ENCODE measurements at places on chromosomes 4 and X.

DNA sequence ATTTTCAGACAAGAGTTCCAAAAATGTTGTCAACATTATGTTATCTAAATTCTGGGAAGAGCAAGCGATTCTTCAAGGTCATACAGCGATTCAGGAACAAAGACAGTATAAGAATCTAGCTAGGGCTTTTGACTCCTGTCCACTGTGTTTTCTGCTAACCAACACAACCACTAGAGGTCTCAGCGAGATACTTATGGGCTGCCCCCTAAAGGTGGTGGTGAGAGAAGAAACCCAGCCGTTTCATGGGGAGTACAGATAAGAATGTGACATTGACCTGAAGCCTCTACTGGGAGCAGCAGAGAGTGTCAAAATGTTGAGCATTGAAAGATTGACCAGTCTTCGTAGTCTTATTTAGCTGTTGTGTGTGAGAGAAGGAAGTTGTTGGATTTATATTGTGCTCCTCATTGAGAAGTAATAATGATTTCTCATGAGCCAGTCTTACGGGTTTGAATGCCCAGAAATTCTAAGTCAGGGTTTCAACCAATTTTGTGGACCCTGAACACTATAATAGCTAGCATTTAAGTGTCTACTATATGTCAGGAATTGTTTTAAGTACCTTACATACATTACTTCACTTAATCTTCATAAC is 168.3 kb downstream of the SPRY1 start:
- DNase-seq = peak; percentile 33

- DNase-seq = no peak
These were observed 48.8 kb downstream of the IGFBP7 start for GRCh38 chr4:57061395-57061794.

GRCh38 chrX:17679820-17680219 is 57.5 kb upstream of the SCML1 start:
- no peak for DNase-seq

GRCh38 chr4:113952452-113953029 is 26.9 kb downstream of the ARSJ start:
- DNase-seq = no peak

DNA sequence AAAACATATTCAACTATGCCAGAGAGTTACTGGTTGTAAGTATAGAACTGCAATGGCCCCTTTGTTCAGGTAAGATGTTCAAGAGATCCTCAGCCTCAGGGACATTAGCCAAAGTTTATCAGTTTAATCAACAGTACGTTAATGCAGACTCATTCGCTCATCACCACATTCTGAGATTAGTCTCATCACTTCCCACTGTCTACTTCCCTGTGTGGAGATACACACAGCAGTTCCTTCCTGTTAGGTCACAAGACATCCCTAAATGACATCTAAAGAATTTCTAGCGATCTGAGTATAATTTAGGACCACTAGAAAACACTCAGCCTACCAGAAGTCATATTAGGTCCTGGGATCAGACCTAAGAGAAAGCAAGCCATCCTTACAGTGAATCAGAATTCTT is 10.4 kb downstream of the SLC10A7 start:
- no peak for DNase-seq

- no peak for DNase-seq
These were observed 133.2 kb downstream of the ARHGAP6 start for GRCh38 chrX:11532291-11533078.

- peak; percentile 83 for DNase-seq
These were observed 181.1 kb downstream of the LARP7 start for GRCh38 chr4:112817933-112818593.

- DNase-seq = peak; percentile 43
These were observed 339 bp downstream of the TBC1D9 start for GRCh38 chr4:140755774-140756318.

DNA sequence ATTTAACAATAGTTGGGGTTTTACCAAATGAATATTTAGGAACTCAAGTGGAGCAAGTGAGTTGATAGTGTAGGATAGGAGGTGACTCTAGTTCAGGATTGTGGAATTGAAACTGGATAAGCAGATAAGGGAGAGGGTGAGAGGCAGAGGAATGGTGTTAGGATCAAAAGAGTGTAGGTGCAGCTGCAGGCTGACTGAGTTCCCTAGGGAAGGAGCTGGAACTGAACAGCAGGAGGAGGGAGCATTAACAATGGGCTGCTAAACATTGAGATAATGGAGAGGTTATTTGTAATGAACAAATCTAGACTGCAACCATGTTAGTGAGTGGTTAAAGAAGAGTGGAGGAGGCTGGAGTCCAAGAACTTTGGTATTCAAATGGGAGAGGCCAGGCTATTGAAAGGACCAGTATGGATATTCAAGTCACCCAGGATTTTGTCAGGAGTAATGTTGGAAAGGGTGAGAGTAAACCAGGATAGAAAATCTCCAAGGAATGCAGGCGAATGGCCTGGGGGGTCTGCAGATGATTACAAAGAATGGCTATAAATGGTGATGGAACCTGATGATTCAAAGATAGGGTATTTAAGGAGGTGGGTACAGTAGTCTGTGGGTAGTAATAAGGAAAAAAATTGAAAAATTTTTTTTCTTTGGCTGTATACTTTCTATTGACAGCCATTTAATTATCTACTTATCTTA is 497.1 kb upstream of the TENM3 start:
- DNase-seq = no peak

GRCh38 chrX:39152106-39152649 is 350.9 kb downstream of the MID1IP1 start:
- DNase-seq = no peak

- no peak for DNase-seq
These were observed 45.4 kb upstream of the MAGEC2 start for GRCh38 chrX:142250502-142250901.

DNA sequence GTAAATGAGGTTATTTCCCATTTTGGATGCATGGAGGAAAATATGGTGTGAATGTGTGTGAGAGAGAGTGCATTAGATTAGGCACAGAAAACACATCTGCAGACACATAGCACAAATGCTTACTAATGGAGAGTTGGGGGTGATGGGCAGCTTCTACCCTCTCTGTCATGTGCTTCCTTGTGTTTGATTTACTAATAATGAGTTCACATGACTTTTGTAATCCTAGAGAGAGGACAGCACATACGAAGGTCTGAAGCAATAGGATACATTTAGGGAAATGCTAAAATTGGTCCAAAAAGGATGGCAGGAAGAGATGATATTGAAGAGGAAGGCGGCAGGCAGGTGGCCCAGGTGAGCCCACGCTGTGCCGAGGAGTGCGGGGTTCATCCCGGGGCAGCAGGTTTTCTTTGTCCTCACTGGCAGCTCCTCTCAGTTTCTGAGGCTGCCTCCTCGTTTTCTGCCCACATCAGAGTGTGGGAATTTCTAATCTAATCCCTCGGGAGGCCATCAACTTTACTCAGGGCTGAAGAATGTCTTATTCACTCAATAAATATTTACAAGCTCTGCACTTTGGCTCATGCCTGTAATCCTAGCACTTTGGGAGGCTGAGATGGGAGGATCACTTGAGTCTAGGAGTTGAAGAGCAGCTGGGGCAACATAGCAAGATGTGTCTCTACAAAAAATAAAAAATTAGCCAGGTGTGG is 15.9 kb upstream of the MAP9 start:
- DNase-seq = no peak

DNA sequence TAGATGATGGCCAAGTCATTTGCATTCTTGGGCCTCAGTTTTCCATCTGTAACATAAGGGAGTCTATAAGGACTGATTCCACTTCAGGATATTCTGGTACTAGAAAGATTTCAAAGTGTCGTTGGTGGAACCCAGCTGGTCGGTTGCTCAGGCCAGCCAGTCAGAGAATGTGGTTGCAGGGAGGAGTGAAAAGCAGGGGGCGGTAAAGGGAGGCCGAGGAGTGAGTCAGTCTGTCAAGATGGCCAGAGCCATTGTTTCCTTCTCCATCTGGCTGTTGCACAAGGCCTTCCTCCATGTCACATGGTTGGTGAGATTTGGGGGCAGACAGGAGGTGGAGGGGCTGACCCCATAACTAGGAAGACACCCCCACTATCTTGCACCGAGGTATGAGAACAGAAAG is 38.2 kb downstream of the STARD8 start:
- DNase-seq = no peak

DNA sequence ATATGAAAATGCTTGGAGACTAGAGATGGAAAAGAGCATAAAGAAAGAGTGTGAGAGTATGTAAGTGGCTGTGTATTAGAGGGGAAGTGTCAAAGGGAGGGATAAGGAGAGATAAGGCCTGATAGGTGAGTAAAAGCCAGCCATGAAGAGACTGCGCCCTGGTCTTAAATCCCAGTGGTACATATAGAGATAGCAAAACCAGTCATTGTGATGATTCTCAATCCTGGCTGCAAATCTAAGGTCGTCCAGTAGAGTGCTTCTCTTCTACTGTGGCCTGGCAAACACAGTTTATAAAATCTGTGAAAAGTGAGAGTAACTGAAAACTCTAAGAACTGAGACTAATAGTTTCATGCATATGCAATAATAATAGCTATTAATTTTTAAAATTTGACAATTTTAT is 86.9 kb downstream of the MAB21L2 start:
- DNase-seq = no peak

DNA sequence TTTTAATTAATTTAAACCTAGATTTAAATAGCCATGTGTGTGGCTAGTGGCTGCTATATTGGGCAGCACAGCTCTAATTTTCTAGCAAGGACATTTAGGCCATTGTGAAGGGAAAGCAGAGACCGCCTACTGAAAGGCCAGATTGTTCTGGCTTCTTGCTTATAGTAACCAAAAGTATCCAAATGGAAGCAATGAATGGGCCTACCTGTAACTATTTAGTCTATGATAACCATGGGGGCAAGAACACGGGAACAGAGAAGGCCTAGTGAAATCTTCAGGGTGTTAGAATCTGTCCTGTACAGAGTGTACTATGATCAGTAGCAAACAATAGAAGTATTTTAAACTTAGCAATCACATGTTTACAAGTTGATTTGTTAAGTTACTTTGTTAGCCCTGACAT is 16.5 kb upstream of the HPRT1 start:
- DNase-seq = no peak

GRCh38 chr4:8725071-8725841 is 132.7 kb downstream of the CPZ start:
- no peak for DNase-seq

- no peak for DNase-seq
These were observed 12.1 kb downstream of the FGFBP1 start for GRCh38 chr4:15926486-15926885.

- DNase-seq = no peak
These were observed 116.7 kb downstream of the AMELX start for GRCh38 chrX:11409957-11410356.

GRCh38 chrX:9775930-9776329 is 10.3 kb upstream of the GPR143 start:
- no peak for DNase-seq

DNA sequence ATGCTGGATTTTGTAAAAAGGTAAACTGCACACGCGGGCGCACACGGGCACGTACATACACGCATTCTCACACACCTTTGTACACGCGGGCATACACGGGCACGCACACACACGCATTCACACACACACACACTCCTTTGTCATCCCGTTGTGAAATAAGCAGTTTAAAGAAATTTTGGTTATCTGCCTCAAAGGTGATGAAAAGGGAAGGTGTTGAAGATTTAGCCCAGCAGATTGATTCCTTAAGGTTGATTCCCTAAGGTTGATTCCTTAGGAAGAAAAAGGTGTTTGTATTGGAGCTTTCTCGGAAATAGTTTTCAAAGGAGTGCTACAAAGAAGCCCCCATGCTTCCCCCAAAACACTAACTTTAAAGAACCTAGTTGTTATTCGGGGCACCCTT is 693 bp downstream of the ATP10D start:
- no peak for DNase-seq

GRCh38 chrX:136907621-136908020 is 27.1 kb upstream of the RBMX start:
- DNase-seq = no peak

DNA sequence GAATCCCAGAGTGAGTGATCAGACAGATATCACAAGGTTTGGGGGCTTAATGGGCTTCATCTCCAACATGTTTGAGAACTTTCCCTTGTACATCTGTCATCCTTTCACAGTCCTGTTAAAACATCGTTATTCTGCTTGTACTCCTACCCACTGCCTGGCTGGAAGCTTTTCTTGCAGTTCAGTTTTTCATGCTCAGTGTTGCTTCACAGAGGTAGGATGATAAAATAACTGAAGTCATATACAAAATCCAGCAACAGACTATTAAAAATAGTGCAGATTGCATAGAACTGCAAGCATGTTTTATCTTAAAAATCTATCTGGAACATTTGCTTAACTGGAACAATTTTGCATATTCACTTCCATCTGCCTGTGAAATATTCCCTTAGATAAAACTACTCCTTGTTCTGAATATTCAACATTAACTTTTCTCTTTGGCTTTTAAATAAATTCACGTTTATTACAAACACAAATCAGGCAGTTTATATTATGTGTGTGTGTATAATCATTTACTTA is 579.6 kb upstream of the IGFBP7 start:
- no peak for DNase-seq

DNA sequence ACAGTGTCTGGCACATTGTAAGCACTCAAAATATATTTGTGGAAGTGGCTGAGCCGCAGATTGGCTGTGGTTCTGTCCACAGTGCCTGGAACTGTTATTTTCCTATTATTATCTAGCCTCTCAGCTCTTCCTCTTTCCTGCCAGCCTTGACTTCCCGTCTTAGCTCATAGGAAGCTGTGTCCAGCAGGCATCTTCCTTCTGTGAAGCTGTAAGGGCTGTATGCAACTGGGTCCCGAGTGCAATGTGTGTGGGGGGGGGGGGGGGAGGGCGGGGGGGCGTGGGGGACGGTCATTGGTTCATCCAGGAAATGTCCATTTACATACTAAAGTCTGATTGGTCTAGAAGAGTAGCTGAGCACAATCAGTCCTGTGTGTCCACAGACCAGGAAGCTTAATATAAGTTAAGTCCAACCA is 210.7 kb downstream of the PDGFRA start:
- DNase-seq = peak; percentile 30

DNA sequence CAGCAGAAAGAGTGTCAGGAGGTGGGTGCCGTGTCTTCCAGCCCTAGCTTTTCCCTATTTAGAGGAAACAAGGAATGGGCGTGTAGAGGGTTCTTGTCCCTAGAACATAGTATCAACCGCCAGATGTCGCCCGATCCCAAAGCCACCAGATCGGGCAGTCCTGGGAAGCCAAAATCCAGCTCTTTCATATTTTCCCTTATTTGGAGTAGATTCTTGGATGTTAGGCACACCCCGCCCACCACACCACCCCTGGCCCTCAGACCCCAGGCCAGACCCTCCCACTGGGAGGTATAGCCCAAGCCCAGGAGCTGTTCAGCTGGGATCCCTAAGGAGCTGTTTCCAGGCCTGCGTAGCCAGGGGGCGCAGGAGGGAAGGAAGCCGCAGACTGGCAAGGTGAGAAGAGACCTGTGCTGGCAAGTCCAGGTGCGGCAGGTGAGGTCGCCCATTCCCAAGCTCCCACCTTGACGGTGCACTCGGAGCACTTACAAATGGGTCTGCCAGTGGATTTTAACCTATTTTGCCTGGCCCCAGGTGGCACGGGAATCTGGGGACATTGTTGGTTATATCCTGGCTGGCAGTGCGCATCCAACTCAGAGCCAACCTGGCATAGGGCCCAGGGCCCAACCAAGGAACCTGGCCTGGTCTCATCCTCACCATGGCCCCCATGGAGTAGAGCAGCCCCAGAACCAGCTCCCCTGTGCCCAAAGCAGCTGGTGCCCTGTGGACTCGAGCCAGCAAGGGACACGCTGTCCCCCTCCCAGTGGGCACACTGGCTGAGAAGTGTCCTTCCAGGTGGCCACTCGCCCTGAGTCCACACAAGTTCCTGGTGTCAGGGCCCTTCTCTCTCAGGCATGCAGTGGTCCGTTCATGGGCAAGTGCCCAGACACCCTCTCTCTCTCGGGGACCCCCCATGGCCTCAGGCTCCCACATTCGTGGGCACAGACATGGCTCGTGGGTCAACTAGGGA is 811 bp downstream of the FLNA start:
- peak; percentile 25 for DNase-seq

Measured in hippocampal formation (tissue), 2 donors.